ENCODE measurements at places on chromosomes 3 and 15.

- no peak for DNase-seq
Measured at GRCh38 chr3:38577371-38578080, 72.0 kb downstream of the SCN5A start.

GRCh38 chr3:10702961-10703740 is 112.9 kb upstream of the SLC6A11 start:
- peak; percentile 7 for DNase-seq

DNA sequence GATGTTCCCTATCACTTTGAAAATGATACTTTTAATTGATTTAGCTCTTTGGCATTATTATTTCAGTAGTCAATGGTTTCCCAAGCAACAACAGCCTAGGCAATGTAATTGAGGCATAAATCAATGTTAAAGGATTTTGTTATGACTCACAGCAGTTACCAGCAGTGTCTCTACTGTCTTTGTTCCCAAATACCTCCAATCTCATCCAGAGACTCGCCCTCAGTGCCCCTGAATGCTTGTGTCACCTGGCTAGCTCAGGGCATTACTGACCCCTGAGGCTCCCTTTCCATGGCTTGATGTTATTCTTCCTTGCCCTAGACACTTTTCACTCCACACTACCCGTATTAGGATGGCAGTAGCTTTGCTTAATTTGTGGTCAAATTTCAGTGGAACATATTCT is 227.2 kb downstream of the SQOR start:
- DNase-seq = no peak

DNA sequence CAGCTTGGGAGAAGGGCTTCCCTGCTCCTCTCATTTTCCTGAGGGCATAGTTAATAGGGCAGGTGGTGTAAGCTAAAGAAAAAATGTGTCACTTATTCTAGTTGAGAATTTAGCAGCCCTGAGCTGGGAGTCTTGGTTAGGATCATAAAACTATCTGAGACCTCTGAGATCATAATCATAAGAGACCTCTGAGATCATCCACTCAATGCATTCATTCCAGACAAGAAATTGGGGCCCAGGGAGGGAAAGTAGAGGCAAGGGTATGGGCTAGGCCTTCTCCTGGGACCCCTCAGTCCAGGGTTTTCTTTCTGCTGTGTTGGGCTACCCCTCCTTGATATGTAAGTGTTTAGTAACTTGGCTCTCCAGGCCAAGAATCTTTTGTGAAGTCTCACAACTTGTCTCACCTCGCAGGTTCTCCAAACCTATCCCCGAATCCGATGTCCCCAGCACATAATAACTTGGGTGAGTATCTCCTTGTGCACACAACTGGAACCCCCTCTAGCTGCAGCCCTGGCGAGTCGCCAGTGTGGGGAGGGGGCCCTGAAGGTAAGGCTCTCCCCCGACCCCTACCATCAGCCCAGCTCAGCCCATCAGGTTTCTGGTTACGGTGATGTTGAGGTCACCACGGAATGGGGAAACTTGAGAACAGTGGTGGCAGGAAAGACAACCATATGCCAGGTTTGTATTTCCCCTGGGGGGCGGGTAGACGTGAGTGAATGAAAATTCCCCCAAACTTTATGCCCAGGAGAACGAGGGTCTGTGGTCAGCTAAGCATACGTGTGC is 84.1 kb downstream of the AAGAB start:
- DNase-seq = no peak

DNA sequence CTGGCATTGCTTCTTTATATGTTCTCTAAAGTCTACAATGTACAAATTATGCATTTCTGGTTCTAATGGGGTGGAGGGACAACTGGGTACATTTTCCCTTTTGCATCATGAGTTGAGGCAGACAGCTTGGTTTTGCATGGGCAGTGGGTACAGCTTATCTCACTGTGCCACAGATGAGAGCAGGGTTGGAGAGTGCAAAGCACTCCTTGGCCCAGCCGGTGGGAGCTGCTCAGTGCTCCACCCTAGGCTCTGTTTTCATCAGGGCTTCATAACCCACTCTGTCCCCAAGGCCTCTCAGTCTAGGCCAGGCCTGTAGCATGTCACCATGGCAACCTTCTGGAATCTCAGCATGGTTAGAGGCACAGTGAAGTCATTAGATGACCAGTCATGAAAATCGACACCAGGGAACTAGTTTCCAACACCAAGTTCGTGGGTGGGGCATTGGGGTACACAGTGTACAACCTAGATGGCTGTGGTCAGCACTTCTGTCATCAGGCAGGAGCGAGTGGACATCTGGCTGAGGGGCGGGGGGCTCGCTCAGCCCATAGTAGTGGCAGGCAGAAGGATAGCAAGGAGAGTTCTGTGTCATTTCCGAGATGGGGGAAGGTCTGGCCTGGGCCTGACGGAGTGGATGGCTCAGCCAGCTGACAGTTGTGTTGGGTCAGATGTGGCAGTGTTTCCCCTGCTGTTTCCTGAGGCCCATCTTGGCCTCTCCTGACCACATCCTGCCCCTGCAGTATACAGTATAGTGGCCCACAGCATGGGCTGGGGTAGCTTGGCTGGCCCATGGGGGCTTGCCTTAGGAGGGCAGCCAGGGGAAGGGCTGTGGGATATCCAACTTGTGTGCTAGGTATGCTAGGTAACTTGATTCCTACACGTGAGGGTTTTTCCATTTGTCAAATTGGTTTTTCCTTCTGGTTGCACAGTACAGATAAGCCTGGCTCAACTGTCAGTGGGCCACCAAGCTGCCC is 75.7 kb upstream of the PRR23C start:
- no peak for DNase-seq

GRCh38 chr3:186152361-186152798 is 43.5 kb upstream of the ETV5 start:
- DNase-seq = no peak

DNA sequence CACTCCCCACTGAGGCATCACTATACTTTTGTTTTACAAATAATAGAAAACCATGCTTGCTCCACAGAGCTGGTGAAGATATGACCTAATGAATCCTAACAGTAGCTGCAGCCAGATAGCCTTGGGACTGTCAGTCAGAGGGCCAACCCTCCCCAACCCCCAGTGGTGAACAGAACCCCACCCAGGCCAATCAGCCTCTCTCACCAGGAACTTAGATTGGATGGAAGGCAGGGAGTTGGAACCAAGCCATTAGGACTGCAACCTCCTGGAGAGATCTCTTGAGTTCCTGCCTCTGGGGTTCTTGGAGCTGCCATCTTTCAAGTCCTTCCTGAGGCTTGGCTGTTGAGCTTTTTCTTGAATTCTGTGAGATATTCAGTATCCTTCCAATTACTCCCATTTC is 3.0 kb upstream of the MRPS22 start:
- DNase-seq = no peak

DNA sequence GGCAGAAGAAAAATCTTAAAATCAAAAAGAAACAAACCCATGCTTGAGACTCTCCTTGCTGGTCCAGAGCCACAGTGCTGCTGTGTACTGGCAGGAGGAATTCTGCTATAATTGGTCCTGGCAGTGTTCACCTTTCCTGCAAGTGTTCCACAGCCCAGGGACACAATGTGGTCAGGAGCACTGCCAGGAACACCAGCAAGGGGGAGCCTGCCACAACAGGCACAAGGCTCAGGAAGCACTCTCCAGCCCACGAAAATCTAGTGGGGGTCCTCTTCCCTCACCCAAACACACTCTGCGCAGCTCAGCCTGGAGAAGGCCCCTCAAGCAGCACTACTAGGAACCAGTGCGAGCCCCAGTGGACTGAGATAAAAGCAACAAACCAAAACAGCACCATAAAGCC is 92.9 kb downstream of the UBE3A start:
- peak; percentile 52 for DNase-seq

GRCh38 chr15:96916750-96917149 is 586.2 kb downstream of the NR2F2 start:
- DNase-seq = no peak

GRCh38 chr15:25062551-25063430 is 108.0 kb downstream of the SNRPN start:
- no peak for DNase-seq

- DNase-seq = no peak
Measured at GRCh38 chr3:46936733-46937250, 39.8 kb downstream of the CCDC12 start.

DNA sequence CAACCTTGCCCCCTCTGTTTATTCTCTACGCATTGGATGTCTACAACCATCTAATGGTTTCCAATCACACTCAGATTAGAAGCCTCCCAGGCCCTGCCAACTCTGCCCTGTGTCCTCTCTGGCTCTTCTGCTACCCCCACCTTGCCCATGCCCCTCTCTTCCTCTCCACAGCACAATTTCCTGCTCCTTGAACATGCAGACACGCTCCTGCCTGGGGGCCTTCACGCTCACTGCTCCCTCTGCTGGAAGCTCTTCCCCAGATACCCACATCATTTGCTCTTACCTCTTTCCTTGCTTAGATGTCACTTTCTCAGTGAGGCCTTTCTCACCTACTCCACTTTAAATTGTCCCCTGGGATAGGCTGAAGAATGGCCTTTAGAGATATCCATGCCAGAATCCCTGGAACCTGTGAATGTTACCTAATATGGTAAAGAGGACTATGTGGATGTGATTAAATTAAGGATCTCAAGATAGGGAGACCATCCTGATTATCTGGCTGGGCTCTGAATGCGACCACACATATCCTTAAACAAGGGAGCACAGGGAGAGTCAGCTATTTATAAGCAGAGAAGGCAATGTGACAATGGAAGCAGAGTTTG is 9.9 kb downstream of the KY start:
- DNase-seq = peak; percentile 61

DNA sequence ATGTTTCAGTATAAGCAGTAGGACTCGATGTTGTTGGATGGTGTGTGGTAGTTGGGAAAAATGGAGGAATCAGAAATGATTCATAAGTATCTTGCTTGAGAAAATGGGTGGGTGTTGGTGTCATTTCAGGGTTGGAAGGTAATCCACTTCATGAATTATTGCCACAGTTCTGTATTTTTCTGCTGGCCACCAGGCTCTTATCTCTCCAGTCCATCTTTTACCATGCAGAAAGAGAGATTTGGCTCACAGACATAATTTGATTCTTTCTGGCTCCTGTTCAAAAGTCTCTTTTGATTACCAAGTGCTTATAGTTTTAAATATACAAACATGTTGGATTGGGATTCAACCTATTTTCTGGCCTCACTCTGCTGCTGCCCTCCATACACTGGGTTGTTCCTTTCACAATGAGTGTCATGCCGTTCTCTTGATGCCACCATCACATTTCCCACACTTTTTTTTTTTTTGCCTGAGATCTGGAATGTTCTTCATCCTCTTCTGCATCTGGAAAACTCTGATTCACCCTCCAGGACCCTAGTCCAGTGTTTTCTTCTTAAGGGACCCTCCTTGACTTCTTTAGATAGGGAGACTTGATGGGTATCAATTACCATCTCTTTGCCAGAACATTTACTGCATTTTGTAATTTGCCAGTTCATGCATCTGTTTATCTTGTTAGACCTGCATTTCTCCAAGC is 69.4 kb upstream of the GAP43 start:
- DNase-seq = no peak

DNA sequence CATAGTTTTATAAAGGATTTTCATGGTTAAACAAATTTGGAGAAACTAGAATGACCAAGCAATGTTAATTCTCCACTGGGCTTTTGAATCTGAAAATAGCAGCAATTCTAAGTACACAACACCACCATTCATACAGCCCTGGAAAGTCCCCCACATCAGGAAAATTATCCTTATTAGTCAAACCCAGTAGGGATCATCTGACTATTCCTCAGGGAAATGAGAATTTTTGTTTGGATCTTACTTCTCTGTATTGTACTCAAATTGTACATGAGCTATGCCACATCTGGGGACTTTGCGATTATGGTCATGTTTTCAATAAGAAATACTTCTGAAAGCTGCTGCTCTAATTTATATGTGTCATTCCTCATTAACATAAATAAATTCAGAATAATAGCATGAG is 46.0 kb downstream of the RARB start:
- DNase-seq = no peak

- DNase-seq = peak; percentile 20
Measured at GRCh38 chr3:23493889-23494288, 290.8 kb downstream of the UBE2E2 start.

DNA sequence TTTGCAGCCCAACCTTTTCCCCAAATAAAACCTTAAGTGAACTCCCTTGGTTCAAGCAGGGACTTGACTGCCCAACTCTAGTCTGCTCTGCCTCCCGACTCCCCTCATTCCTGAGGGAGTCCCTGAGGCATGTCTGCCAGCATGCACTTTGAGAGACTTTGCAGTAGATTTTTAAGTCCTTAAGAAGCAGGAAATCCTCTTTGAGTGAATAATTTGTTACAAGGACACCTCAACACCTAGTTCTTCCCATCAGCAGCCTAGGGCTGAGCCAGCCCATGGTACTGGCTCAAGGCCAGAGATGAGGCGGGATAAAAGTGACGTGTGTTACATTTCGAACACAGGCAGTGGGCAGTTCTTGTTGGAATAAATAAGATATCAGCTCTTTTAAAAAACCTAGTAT is 204.3 kb upstream of the SLC2A2 start:
- DNase-seq = peak; percentile 59

- peak; percentile 90 for DNase-seq
Measured at GRCh38 chr3:170999737-171000242, 26.7 kb downstream of the SLC2A2 start.

GRCh38 chr3:21620511-21621155 is 130.4 kb downstream of the ZNF385D start:
- DNase-seq = peak; percentile 47

DNA sequence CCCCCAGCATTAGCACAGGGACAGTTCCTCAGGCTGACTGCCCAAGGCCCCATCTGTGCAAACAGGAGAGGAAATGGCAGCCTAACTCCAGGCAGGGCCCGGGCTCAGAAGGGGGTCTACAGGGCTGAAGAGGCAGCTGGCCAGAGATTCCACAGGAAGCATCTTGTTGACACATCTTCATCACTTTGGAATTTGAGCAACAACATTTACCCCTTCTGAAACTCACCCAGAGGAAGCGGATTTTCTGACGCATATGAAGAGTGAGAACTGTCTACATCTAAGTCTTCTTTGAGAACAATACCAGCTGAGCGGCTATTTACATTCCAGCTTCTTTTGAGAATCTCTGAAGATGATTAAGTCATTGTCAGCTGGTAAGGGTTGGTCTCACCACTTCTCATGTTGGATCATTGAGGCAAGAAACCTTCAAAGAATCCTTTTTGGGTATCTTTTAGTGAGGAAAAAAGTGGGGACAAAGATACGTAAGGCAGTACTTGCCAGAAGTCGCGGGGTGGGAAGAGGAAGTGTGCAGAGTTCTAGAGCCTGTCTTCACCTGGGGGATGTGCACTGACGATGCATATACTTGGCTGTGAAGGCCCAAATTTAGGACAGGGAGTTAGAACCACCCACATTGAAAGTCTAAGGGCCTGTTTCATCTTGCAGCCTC is 25.4 kb upstream of the SRP14 start:
- DNase-seq = peak; percentile 84

GRCh38 chr3:185778094-185778493 is 46.7 kb downstream of the IGF2BP2 start:
- no peak for DNase-seq

DNA sequence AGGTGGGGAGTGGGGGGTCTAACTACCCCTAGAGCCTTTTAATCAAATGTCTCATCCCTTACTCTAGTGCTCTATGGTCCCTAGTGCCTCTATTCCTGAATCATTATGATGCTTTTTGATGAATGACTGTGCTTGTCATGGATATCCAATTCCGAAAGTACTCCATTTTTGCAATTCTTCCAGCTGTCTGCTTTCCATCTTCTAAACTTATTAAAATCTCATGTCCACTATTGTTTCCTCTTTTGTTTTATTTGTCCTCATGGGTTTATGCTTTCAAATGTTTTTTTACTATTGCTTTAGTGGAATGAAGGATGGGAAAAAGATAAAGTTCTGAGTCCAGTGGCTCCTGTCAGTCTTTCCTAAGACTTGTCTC is 77.2 kb upstream of the KCNMB2 start:
- DNase-seq = no peak

- DNase-seq = no peak
Measured at GRCh38 chr15:80878242-80878866, 99.2 kb downstream of the CEMIP start.
